NCI-H345 (cell line): ENCODE measurements at places on chromosomes 11 and 22.

GRCh38 chr11:67022341-67022933 lies 497 bp upstream of the SYT12 start:
- DNase-seq: peak; percentile 79

GRCh38 chr11:127061947-127062346 lies 61.4 kb upstream of the KIRREL3 start:
- peak; percentile 45 for DNase-seq

DNA sequence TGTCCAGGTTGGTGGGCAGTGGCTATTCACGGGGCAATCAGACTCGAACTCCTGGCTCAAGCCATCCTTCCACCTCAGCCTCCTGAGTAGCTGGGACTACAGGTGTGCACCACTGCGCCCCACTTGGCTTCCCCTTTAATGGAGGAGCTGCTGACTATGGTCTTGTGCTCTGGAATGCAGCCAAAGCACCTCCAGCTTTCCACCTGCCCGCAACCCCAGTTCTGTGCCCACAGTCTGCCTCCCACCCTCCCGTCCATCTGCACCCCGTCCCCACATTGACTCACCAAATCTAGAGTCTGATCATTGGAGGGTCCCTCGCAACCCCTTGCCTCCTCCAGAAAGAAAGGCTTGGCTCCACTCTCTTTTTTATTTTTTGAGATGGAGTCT lies 41.0 kb downstream of the KCNJ4 start:
- no peak for DNase-seq

GRCh38 chr11:67255864-67256263 lies 10.4 kb upstream of the GRK2 start:
- no peak for DNase-seq

DNA sequence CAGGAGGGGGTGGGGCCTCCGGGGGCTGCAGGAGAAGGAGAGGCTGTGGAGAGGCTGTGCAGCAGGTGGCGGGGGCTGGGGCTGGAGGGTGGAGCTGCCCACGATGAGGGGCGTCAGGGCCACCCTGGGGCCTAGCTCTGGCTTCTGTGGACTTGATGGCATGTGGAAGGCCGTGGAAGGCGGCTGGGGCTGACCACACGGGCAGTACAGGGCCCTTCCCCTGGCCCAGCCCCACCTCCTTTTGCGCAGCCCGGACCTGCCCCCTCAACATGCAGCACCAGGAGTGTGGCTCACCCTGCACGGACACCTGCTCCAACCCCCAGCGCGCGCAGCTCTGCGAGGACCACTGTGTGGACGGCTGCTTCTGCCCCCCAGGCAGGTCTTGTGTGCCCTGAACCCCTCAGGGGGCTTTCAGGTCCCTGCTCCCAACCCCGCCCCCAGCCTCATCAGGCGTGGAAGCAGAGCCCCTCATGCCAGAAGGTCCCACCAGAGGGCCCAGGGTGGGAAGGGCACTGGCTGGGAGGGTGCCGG lies 6.1 kb downstream of the MUC5B start:
- DNase-seq: no peak

- DNase-seq: no peak
These were observed 283.0 kb downstream of the RAB38 start for GRCh38 chr11:87892291-87892690.

DNA sequence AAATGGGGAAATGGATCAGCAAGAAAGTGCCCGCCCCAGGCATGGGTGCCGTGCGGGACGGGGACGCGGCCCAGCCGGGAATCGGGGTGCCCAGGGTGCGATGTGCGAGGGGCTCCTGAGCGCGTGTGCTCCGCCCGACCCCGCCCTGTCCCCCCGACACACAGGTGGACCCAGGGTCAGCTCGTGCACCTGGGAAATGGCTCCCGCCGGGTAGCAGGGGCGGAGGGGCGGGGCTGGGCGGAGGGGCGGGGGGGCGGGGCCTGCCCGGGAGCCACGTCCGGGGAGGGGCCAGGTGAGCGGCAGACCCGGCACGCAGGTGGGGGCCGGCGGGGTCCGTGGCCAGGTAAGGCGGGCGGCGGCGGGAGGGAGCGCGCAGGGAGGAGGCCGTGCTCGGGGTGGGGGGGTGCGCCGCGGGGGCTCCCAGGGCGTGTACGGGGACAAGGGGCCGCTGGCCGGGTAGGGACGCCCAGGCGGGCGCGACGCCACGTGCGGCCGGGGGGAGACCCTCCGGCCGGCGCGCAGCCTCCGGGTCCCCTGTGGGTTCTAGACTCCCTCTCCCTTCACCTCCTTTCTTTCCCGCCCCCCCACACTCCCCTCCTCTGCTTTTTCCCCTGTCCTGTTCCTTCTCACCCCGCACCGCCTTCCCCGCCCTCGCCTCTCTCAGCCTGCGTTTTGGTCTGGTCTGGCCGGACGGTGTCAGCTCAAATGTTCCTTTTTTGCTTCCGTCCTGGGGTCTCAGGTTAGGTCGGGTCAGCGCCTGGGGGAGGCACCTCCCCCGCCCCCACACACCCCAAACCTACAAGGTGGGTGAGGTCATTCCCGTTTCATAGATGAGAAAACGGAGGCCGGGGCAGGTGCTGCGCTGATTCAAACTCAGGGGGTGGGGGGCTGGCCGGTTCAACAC lies at the start of gene ARHGAP8:
ARHGAP8 (plus strand) TSS at position 291 of the 904 bp plus-strand sequence. CDS start 33,953 bp downstream, outside the sequence.
- peak; percentile 48 for DNase-seq

GRCh38 chr22:24592851-24593558 lies at the start of gene LRRC75B:
LRRC75B (minus strand) TSS chr22:24593073; CDS start chr22:24593039, 34 bp downstream.
- DNase-seq: peak; percentile 57

- no peak for DNase-seq
These were observed 1.2 kb upstream of the ARRB1 start for GRCh38 chr11:75352588-75353206.

DNA sequence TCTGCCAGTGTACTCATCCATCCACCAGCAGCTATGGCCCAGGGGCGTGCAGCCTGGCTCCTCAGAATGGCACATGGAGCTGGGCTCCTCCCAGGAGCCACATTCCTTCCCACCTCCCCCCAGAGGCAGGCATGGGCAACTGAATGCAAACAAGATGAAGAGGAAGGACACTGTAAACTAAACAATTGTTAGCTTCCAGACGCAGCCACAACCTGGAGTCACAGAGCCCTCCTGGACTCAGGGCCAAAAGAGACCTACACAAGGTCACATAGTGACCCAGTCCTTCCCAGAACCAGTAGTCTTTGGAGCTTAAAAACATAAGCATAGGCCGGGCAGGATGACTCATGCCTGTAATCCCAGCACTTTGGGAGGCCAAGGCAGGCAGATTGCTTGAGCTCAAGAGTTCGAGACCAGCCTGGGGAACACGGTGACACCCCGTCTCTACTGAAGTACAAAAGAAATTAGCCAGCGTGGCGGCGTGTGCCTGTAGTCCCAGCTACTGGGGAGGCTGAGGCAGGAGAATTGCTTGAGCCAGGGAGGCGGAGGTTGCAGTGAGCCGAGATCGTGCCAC lies 30.7 kb upstream of the CLDN5 start:
- no peak for DNase-seq

DNA sequence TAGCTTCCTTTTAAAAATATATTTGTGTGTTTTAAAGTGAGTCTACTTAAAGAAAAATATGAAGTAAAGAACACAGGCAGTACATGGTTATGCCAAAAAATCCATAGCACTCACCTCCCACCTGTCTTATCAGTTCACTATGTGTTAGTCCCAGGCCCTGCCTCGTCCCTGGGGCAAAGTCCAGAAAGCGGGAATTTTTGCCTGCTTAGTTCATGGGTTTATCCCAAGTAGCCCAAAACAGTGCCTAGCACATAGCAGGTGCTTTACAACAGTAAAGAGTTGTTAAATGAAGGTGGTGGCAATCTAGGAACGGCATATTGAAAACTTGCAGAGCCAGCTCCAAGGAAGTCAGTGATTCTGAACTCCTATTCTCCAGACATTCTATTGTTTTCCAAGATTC lies 154.0 kb downstream of the MN1 start:
- DNase-seq: no peak

DNA sequence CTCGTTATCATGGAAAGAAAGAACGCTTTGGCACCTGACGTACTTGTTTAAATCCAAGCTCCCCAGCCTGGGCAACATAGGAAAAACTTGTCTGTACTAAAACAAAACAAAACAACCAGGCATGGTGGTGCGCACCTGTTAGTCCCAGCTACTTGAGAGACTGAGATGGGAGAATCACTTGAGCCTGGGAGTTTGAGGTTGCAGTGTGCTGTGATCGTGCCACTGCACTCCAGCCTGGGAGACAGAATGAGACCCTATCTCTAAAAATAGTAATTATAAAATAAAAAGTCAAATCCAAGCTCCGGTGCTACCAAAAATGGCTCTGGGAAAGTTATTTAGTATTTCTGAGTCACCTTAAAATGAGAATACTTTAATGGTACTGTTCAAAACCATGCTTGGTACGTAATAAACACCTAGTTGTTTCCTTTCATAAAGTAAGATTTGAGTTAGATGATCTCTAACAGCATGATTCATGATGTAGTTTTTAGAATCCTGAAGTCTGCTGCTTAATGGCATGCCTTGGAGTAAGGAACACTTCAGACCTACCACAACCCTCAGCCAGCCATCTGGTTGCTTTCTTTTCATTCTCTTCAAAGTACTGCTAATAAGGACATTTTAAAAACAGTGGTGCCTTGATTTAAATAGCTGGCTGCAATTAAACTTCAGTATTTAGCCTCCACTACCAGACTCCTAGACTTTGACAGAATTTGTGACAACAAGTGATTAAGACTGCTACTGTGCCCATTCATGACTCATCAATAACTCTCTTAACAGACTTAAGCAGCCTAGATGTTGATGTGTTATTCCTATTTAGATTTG lies 8.4 kb downstream of the PPME1 start:
- no peak for DNase-seq

GRCh38 chr11:68661014-68661413 lies 23.3 kb upstream of the GAL start:
- DNase-seq: no peak

- no peak for DNase-seq
These were observed 46.7 kb upstream of the PARVG start for GRCh38 chr22:44133901-44134571.

- DNase-seq: no peak
These were observed 25.5 kb upstream of the AMOTL1 start for GRCh38 chr11:94742665-94743064.

- peak; percentile 5 for DNase-seq
These were observed 12.7 kb downstream of the RPL3 start for GRCh38 chr22:39306456-39307361.

DNA sequence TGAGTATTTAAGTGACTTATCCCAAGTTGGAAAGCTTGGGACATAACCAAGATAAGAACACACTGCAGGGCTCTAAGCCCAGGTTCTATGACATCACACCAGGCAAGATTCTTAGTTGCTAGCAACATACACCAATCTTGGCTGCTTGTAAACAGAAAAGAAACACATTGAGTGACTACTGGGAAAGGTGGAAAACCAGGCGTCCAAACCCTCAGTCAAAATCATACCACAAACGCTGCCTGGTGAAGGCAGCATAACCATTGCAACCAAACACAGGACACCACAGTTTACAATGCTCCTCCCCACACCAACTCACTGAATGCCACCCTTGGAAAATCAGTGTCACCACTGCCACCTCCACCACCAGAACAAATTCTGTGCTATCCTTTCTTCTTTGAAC lies 379.9 kb downstream of the TTC28 start:
- DNase-seq: no peak

- no peak for DNase-seq
These were observed 59.6 kb downstream of the ZNRF3 start for GRCh38 chr22:28942801-28943500.

DNA sequence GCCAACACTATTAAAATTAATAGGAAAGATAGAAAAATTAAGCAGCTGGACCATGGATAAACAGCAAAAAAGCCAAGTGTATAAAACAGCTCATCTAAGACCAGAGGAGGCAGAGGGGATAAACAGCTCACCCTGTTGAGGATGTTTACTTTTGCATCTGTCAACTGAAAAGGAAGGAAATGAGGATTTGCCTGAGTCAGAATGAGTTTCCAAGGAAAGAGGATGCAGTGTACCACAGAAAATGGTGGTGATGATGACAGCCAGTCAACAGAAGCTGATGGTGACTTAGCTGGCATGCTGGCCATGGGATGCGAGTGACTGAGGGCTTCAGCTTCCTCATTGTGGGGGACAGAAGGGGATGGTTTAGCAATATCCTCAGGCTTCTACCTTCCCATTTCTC lies 183.5 kb downstream of the KIRREL3 start:
- no peak for DNase-seq

- DNase-seq: no peak
These were observed 48.1 kb downstream of the TECTA start for GRCh38 chr11:121149116-121149515.

GRCh38 chr11:32830413-32830738 lies 649 bp downstream of the PRRG4 start:
- no peak for DNase-seq

- no peak for DNase-seq
These were observed 26.1 kb downstream of the MADD start for GRCh38 chr11:47296045-47296444.

- DNase-seq: no peak
These were observed 58.4 kb downstream of the TRMU start for GRCh38 chr22:46393873-46394272.

GRCh38 chr11:67392183-67392715 lies 463 bp downstream of the RAD9A start:
- no peak for DNase-seq

DNA sequence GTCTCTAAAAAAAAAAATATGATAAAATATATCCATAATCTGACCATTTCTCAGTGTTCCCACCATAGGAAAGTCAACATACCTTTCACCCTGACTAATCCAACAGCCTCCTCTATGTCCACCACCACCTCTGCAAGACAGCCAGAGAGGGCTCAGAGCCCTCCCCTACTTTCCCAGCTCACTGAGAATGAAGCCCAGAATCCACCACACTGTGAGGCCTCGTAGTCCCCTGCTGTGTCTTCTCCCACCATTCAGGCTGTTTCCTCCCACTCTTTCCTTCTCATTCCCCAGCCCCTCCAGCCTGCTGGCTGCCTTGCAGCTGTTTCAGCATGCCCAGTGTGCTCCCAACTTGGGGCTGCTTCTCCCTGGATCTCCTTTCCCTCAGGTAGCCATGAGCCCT lies 27.0 kb downstream of the SGSM3 start:
- DNase-seq: peak; percentile 1

DNA sequence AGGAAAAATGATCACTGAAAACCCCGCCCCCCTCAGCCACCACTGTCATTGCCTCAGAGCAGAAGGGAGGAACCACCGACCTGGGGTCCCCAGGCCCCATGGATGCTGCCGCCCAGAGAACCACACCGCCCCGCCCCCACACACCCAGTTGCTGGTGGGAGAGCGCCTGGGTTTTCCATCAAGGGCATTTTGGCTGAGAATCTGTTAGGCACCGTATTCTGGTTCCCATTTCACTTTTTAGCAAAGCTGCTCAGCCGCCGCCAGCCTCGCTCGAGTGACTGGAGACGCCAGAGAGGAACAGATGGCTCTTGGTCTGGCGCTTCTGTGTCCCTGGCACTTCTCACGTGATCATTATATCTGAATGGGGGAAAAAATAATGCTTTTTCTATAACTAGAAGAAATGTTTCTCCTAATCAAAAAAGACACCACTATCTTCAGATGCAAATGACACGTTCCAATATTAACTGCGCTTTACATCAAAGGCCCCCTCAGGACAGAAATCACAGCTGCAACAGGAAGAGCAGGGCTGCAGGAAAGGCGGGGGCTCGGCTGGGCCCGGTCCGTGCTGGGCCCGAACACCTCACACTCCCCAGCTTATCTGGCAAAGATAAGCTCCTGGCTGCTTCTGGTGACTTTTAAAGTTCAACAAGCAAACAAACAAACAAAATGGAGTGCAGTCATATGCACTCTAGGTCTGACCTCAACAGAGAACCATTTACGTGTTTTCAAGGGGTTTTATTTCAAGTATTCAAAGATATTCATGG lies 149.8 kb downstream of the MPPED1 start:
- DNase-seq: no peak
